ENCODE measurements at places on chromosomes 3 and 15.

GRCh38 chr15:80887148-80887547 is 102.5 kb downstream of the MESD start:
- DNase-seq = no peak

- no peak for DNase-seq
Measured at GRCh38 chr3:10522646-10523303, 17.4 kb upstream of the ATP2B2 start.

DNA sequence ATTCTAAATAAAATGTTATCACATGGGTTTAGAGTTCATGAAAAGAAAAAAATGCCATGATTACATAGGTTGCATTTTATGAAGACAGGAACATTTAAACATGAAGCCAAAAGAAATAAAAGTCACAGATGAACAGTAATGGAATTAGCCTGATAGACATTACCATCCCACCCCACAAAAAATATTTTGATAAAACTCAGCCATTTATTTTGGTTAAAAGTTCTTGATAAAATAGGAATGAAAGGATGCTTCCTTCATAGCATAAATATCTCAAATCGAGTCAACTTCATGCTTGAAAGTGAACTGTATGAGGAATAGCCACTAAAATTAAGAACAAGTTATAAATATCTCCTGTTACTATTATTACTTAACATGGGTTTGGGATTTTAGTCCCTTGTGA is 101.9 kb upstream of the TMC3 start:
- DNase-seq = no peak

DNA sequence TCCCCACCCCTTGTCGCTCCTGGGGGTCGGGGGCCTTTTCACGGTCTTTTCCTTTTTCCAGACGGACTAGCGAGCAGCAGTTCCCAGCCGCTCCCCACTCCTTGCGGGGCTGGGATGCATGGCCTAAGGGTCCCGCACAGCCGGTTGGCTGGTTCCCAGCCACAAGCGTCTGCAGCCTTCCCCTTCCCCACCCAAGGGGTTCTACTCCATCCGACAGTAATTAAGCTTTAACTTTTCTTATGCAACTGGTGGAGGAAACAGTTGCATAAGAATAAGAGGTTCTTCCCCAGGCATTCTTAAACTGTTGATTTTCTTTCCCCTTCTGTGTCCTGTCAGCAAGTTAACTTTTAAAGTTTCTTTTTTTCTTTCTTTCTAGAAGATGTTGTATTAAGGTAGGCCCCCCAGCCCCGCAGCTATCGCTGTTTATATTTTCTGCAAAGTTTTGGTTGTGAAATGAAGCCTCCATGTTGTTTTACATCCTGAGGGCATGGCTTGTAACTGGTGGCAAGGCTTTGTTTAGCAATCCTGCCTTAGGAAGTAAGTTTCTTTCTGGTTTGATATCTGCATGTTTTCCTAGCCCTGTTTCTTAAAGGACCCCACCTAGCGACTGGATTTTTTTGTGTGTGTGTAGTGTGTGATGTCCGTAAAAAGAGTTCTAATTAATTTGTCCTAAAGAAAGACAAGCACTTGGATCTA is 207.5 kb downstream of the ZNF385D start:
- no peak for DNase-seq

GRCh38 chr3:35322070-35322469 is 317.3 kb upstream of the ARPP21 start:
- DNase-seq = no peak

DNA sequence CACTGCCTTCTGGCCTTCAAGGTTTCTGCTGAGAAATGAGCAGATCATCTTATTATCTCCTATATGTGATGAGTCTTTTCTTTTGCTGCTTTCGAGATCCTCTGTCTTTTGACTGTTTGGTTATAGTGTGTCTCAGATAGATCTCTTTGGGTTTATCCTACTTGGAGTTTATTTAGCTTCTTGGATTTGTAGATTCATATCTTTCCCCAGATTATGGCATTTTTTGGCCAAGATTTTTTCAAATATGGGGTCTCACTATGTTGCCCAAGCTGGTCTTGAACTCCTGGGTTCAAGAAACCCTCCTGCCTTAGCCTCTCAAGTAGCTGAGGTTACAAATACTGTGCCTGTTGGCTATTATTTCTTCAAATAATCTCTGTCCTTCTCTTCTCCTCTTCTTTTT is 150.3 kb downstream of the PDE8A start:
- DNase-seq = no peak

DNA sequence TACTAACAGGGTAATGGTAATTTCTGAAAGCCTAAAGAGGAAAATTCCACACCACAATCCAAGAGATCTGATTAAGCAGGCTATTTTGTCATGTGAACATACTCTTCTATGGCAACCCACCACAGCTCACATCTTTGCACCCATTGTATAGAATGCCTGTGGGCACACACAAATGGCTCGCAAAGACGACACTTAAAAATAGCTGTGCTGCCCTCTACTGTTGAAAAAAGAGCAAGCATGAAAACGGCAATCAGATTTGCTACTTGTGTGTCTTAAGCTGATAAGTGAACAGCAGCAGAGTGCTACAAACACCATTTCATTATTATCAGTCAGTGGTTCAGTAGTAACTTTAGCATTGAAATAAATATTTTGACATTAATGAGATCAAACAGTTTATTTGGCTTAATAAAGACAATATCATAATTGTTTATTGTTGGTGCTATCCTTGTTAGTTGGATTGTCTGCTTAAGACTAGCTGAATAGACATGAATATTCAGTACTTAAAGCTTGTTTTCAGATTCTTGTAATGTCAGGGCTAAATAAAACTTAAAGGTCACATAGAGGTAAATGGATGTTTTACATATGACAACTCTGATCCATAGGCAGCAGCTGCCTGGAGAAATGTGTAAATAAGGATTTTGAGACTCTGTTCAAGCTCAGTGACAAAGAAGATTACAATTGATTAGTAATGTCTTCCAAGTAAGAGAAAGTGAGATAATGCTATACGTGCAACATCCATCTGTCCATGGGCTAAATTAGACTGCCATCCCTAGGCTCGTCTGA is 199.1 kb downstream of the LRRN1 start:
- DNase-seq = peak; percentile 21

DNA sequence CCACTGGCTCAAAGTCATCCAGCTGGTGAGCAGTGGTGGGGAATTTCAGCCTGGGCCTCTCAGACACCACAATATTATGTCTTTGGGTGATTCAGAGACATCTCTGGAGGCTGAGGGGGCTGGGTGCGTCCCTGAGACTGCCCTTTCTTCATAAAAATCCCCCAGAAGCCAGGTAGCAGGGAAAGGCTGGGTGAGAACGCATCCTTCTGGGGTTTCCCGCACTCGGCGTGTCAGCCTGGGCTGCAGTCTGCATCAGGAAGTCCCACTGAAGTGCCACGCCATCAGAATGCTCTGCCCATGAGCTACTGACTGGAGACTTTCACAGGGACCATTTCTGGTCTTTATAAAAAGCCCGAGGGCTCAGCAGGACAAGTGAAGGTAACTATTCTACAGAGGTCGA is 148.8 kb upstream of the SLC6A11 start:
- no peak for DNase-seq

- DNase-seq = no peak
Measured at GRCh38 chr15:92648190-92648875, 7.2 kb downstream of the FAM174B start.

DNA sequence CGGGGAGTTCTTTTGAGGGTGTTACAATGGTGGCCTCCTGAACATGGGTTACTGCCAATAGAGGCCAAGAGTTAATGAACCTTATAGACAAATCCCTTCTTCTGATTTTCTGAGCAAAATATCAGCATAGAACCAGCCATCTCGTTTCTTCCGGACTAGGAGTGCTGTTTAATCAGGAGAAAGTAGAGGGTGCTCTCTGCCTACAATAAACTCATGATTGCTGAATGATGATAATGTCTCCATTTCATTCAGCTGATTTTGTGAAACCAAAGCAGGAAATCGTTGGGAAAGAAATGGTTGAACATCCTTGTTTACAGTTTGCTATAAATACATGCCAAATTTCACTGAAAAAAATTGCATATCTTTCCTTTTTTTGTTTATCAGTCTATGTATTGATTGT is 142.8 kb upstream of the PLSCR5 start:
- peak; percentile 21 for DNase-seq

GRCh38 chr3:122353893-122354401 is 28.9 kb downstream of the CSTA start:
- DNase-seq = no peak

DNA sequence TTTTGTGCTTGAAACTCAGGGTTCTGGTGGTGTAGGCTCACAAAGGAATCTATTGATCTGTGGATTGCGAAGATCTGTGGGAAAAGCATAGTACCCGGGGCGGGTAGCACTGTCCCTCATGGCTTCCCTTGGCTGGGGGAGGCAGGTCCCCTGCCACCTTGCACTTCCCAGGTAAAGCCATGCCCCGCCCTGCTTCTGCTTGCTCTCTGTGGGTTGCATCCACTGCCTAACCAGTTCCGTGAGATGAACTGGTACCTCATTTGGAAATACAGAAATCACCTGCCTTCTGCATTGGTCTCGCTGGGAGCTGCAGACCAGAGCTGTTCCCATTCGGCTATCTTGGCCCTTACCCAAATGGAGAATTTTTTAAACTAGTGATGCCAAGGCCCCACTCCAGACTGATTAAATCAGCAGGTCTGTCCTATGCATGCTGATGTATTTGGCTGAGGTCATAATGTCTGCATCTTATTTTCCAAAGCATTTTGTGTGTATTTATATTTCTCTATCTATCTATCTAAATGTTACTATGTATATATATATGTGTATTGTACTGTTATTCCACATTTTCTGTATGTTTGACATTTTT is 65.5 kb upstream of the SLC7A14 start:
- DNase-seq = no peak

GRCh38 chr15:89818287-89818686 is 3.6 kb upstream of the ANPEP start:
- DNase-seq = no peak

- DNase-seq = no peak
Measured at GRCh38 chr3:151268267-151269235, 9.8 kb downstream of the P2RY14 start.

DNA sequence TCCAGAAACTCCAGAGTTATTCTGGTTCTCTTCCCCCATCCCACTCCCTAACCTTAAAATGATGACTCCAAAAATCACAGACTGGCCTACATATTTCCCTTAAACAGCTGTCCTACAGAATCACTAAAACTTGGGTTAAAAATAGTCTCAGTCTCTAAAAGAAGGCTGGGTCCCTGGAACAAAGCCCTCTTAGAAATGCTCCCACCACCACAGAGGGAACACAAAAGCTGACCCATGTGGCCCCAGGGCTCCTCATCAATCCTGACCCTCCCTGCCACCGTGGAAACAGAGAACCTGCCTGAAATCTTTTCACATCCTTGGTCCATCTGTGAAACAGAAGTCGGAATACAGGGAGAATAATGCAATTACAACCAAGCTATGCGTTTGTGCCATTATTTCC is 55.7 kb upstream of the DCLK3 start:
- DNase-seq = no peak
